ENCODE measurements at places on chromosomes 7 and 10.

- DNase-seq = no peak
Measured at GRCh38 chr7:4707980-4708411, 25.9 kb downstream of the FOXK1 start.

DNA sequence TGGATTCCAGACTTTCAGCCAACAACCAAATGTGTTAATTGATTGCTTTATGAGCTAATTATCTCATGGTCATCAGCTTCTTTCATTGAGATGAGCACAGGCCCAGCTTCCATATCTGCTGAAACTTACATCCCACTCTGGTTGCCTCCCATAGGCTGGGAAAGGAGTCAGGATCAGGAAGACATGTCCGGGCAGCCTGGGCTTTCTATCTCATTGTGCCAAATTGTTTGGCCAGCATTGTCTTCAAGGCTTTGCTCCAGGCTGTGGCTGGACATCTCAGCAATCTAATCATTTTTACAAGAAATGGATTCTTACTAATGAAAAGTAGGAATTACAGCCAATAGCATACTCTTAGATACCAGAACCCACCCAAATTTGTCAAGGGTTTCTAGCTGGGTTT is 295.2 kb downstream of the CXCL12 start:
- no peak for DNase-seq

DNA sequence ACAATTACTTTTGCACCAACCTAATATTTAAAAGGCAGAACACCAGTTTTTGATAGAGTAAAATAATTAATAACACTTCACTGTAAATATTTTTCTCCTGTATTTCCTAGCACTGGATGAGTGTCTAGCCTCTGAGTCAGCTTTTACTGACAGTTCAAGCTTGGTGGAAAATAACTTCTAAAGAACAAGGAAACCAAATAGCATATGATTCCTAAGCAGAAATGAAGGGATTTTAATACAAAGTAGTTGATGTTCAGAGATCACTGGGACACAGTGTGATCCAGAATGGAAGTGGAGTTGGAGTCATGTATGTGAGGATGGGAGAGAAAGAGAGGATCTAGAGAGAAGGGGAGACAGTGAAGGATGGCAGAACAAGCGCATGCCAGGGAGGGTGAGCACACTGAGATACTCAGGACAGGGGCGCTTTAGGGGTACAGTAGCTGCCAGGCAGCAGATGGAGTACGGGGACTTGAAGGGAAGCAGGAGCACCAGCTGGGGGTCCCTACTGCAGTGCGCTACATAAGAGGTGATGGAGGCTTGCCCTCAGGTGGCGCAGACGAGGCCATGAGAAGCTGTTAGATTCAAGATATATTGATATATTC is 117.9 kb upstream of the KLF6 start:
- DNase-seq = peak; percentile 80

DNA sequence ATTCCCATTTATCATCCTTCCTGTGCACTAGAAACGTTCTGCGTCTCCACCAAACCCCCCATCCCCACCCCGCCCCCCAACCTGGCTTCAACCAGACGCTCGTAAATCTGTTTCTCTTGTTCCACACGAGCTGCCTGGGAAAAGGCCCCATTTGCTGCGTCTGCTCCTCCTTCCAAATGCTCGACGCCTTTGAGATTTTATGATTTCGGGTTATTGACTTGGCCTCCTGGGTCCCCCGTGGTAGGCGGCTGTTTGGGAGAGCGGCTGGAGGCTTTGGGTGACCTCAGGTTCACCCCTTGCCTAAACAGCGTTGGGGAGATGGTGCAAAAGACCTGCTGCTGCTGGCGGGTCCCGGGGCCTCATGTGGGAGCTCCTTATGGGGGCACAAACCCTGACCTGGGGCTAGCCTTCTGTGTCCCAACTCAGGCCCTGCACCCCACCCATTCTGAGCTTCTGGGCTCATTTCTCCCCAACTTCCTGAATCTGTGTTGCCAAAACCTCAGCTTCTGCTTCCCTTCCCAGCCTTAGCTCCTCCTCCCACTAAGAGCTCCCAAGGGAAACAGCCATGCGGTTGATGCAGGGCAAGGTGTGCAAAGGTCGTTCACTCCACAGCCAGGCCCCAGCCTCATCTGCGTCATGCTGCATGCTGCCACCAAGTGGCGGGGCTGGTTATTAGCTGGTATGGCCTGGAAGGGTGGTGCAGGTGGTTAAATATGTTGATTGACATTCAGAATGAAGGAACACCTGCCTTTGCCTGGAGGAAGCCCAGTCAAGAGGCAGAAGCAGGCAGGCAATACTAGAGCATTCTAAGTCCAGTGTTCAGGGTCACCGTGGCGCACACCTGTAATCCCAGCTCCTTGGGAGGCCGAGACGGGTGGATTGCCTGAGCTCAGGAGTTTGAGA is 49.1 kb upstream of the ELN start:
- DNase-seq = peak; percentile 70
